Sigmoid colon (tissue), 7 donors: ENCODE measurements at places on chromosomes 1 and 21. TPM values are rescaled to one million over a fixed set of nuclear protein-coding genes. Genes with fewer than 3 reads are reported as not detected.

The RIMS3 gene
- 6.1 TPM for total RNA-seq

The ZNF648 gene
- under 0.01 TPM for total RNA-seq

The PAQR7 gene
- 6.6 TPM for total RNA-seq

DNA sequence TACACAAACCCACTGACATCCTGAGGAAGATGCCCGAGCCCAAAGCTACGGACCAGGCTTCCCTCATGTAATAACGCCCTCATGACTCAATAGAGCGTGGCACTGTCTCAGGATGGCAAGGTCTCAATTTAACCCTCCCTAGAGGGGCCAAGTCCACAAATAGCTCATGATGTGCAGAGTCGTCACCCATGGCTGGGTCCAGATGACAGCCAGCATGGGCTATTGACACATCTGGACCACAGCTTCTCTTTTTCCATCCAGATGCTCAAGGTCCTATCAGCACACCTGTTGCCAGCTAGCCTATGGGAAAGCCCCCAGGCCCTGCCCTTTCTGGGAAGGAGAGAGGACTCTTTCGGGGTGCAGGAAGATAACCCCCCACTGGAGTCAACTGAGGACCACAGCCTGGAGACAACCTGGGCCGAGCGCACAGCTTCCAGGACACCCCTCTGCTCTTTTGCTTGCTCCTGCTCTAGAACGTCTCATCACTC, 2.8 kb downstream of the LAPTM5 start:
- no peaks in the 10 kb centered on the region for H3K27me3 ChIP-seq
- H3K4me1 ChIP-seq, result no peaks in the 10 kb centered on the region
- H3K27ac ChIP-seq, result no peak overlapping the region
- DNase-seq, result no peak

DNA sequence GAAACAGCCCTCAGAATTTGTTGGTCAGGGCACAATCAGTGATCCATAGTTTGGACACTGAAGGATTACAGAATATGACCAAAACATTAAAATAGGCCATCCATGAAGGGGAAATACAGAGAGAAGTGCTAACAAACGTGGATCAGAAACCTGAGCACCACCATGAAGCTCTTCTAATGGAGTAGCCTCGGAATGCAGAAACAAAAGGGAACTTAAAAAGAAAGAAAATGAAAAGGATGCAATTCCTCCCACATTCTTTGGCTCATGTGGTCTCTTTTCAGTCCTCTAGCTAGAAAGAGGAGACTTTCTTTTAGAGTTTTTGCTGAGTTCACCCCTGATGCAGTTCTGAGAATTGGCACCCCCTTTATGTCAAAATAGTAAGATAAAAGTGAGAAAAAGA, 989.8 kb upstream of the B3GALT2 start:
- DNase-seq, result no peak
- H3K4me1 ChIP-seq, result peaks cover 3% of the 10 kb centered on the region
- no peaks in the 10 kb centered on the region for H3K27me3 ChIP-seq

GRCh38 chr1:64975127-64975526, 8.8 kb upstream of the JAK1 start:
- no peaks in the 10 kb centered on the region for H3K4me1 ChIP-seq
- no peak for DNase-seq
- H3K36me3 ChIP-seq, result no peaks in the 10 kb centered on the region
- no peak overlapping the region for H3K27ac ChIP-seq

DNA sequence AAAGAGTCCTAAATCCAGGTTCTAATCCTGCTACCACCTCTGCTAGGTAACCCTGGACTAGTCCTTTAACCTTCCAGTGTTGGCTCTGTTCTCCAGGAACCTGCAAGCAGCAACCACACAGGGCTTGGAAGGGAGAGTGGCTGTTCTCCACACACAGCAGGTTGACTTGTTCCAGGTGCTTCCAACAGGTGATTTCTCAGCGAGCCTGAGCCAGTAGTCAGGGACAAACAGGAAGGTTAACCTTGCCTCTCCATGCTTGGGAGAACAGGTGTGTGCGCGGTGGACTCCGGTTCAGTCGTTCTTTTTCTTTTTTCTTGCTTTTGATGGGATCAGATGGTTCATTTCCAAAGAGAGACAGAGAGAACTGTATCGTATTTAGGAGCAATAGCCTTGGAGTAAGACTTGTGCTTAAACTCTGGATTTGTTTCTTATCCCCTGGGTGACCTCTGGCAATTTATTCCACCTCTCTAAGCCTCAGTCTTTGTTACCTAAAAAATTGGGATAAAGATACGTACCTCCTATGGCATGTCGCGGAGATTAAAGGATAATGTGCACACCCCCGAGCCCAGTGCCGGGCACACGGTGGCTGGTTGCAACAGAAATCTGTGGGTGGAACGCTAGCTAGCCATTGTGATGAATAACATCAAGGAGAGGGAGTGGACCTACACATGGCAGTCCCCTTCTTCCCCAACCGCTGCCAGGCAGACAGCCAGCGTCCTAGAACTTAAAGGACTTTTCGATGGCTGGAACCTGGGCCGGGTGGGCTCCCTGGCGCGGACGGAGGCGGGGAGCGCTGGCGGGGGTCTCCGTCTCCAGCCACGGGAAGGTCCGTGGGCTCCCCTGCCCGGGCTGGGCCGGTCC, 583 bp upstream of the CACHD1 start:
- DNase-seq, result peak; percentile 71
- H3K36me3 ChIP-seq, result no peaks in the 10 kb centered on the region
- peak overlapping the region; percentile 84 for H3K27ac ChIP-seq
- peak overlapping the region; percentile 65 for H3K4me3 ChIP-seq

DNA sequence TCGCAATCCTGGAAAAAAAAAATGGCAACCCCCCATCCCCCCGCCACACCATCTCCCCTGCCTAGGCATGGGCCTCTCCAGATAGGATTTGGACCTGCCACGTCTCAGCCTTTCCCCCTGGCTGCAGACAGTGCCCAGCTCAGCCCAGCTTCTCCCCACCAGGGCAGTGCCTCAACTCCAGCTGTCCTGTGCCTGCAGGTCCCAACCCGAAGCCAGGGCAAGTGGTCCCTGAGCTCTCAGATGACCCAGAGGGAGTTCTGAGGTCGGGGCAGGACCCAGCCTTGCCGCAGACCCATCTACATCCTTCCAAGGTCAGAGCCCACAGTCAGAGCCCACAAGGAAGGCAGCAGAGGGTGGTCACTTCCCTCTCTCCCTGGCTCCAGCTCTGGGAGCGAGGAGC, 86.7 kb upstream of the POU3F1 start:
- H3K27me3 ChIP-seq, result no peaks in the 10 kb centered on the region
- no peaks in the 10 kb centered on the region for H3K36me3 ChIP-seq
- no peak overlapping the region for H3K27ac ChIP-seq

DNA sequence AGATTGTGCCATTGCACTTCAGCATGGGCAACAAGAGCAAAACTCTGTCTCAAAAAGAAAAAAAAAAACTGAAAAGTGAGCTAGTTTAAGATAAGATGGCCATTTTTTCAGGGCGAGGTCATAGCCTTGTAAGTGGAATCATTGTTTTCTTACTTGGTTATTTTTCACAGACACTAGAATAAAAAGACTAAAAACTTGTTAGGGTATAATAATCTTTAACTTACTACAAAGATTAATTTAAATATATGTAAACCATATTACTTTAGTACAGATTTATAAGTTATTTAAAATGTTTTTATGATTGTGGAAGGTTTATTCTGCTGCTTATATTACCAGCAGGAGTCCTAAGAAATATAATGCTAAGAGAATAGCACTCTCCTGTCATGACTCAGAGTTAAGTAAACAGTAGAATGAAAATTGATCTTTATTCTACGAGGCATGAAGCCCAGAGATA, 23.5 kb downstream of the ANGPTL1 start:
- peaks cover 7% of the 10 kb centered on the region for H3K4me1 ChIP-seq
- H3K27me3 ChIP-seq, result no peaks in the 10 kb centered on the region
- H3K27ac ChIP-seq, result no peak overlapping the region

DNA sequence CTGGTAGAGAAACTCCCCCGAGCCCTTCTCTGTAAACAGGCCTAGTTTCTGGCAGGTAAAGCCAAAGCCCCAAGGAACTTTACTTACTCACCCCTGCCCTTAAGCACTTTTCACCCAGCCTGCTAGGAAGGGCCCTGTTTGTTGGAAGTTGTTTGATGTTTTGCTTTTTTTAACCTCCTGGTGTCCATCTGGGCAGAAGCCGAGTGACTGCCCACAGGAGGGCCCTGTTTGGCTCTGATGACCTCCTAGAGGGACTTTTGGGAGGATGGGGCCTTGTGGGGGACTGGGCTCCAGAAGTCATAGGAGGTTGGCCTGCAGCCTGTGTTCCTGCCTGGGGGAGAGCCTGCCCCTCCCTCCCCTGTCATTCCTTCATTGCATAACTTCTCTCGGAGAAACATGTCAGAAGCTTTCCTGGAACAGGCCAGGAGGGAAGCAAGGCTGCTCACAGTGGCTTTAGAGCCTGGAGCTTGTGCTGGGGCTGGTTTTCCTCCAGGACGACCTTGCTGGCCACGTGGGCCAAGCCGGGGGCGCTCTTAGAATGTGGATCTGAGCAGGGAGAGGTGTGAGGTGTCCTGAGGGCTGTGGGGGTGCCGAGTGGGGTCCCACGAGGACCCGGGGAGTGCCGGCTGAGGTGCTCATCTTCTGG, 33.9 kb downstream of the COQ8A start:
- peaks cover 39% of the 10 kb centered on the region for H3K4me1 ChIP-seq
- H3K27ac ChIP-seq, result peak overlapping the region; percentile 77
- DNase-seq, result peak; percentile 91
- H3K27me3 ChIP-seq, result no peaks in the 10 kb centered on the region
- no peaks in the 10 kb centered on the region for H3K36me3 ChIP-seq

DNA sequence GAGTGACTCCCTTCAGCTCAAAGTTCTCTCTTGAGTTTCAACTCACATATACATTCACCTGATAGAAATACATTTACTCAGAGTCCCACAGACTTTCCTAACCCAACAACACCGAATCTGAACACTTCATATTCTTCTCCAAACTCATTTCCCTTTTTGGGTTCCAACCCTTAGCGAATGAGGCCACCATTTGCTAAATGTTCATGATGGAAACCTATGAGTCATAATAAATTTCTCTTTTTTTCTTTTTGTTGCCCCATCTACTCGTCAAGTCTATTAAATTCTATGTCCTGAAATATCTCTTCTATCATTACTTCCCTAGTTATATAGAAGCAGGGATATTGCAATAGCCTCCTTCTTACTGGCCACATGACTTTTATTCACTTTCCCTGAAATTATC, 100.1 kb downstream of the HLX start:
- no peak for DNase-seq
- H3K4me3 ChIP-seq, result no peak overlapping the region
- no peaks in the 10 kb centered on the region for H3K4me1 ChIP-seq
- no peak overlapping the region for H3K27ac ChIP-seq

DNA sequence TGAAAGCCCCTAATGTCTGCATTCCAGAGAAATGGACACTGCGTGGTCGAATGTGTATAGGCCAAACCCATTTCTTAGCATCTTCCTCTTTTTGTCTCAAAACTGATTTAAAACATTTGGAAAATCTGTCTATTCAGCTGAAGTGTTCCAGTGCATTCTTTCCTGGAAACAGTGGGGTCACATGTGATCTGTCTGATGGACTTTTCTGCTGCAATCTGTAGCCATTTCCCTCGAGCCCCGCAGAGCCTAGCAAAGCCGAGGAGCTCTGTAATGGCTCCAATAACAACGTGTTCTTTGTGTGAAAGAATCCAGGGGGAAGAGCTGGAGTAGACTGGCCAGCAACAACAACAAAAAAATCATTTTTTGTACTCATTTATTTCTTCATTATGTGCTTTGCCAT, 329.3 kb downstream of the BARHL2 start:
- no peaks in the 10 kb centered on the region for H3K27me3 ChIP-seq
- H3K4me3 ChIP-seq, result no peak overlapping the region
- no peaks in the 10 kb centered on the region for H3K36me3 ChIP-seq
- no peaks in the 10 kb centered on the region for H3K4me1 ChIP-seq
- DNase-seq, result no peak

- H3K27me3 ChIP-seq, result no peaks in the 10 kb centered on the region
- H3K36me3 ChIP-seq, result no peaks in the 10 kb centered on the region
- H3K4me1 ChIP-seq, result no peaks in the 10 kb centered on the region
- no peak overlapping the region for H3K4me3 ChIP-seq
Observed at GRCh38 chr1:41101950-41102607, 80.6 kb upstream of the SLFNL1 start.

DNA sequence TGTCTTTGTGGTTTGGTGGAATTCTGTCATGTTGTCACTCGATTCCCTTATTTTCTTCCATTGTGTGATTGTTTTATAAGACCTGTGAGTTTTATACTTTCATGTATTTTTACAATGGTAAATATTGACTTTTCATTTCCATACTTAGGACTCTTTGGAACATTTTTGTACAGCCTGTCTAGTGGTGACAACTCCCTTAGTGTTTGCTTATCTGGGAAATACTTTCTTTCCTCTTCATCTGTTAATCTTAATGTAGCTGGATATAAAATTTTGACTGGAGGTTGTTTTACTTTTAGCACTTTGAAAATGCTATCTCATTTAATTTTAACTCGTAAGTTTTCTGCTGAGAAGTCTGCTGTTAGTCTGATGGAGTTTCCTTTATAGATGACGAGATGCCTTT, 310.5 kb downstream of the NUF2 start:
- no peaks in the 10 kb centered on the region for H3K36me3 ChIP-seq
- H3K27ac ChIP-seq, result no peak overlapping the region
- no peaks in the 10 kb centered on the region for H3K4me1 ChIP-seq
- H3K4me3 ChIP-seq, result no peak overlapping the region
- no peak for DNase-seq

DNA sequence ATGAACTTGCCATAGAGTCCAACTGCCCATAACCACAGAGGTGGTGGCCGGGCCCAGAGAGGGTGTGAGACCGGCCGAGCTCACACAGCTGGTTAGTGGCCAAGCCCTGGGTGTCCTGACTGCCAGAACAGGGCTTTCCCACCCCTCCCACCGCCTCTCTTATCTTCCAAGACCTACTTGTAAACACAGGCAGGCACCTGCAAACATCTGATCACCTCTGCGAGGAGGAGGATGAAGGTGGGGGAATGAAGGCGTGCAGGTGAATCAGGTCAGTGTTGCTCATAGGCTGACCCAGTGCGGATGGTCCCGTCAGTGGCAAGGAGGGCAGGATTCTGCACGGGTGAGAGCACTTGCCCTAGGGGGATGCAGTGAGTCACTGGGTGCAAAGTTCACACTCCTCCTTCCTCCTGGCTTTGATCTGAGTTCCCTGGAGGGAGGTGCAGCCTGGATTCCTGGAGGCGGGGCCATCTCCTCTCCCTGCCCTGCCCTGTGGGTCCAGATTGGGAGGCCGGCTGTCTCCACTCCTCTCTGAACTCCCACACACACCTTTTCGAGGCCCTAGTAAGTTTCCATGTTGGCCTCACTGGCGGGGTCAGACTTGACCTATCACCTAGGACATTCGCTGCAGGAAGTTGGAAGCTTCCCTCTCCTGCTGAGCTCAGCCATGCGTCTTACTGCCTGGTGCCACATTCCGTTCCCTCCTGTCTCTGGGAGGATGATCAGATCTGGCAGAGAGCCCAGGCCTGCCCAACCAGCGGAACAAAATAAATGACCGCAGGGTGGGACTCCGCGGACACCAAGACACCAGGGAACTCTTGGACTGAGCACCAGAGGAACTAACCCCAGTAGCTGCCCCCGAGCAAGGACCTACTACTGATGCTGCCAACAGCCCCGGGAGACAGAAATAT, 7.3 kb downstream of the UQCRHL start:
- peaks cover 44% of the 10 kb centered on the region for H3K4me1 ChIP-seq
- no peak overlapping the region for H3K4me3 ChIP-seq
- H3K27ac ChIP-seq, result peak overlapping the region; percentile 71
